ENCODE measurements at places on chromosomes 1 and 21.

DNA sequence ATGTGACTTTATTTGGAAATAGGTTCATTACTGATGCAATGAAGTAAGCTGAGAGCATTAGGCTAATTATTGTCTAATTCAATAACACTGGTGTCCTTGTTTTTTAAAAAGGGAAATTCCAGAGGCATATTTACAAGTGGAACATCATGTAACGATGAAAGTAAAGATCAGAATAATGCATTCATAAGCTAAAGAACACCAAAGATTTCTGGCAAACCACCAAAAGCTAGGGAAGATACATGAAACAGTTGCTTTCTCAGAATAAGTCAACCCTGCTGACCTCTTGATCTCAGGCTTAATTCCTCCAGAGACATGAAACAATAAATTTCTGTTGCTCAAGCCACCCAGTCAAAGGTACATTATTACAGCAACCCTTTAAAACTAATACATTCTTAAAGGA is 20.3 kb upstream of the IFI16 start:
- no peak for DNase-seq

- no peak for DNase-seq
These were observed 14.4 kb downstream of the CCDC190 start for GRCh38 chr1:162846256-162847212.

DNA sequence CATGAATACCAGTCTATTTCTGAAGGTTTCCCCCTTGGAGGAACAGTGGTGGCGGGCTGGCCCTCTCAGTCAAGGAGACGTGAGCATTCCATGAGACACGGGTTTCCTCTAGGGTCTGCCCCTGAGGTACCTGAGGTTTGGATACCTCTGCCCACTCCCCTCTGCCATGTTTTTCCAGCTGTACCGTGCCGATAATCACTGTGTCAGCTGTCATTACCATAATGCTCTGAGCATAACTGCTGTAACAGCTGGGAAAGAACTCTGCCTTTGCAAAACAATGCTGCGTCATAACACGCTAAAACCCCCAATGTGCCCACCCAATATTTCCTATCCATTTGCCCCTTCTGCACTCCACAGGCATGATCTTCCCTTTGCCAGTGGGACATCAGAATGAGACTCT is 425.1 kb downstream of the KIF26B start:
- DNase-seq, result no peak

DNA sequence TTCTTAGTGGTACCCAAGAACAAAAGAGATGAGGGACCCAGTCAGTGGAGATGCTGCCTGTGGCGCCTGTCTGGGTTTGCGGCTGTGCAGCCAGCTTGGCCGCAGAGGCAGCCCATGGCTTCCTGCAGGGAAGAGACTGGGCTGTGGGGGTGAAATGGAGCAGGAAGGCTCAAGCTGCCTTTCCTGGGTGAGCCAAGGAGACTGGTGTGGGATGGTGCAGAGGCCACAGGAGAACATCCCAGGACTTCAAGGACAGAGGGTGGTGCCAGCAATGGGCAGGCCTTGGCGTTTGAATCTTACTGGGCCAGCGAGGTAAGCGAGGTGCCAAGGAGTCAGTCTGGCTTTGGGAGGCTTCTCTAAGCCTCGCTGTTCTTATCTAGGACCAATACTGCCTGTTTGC is 26.4 kb downstream of the KCNA10 start:
- DNase-seq, result no peak

GRCh38 chr1:212234431-212235395 is 50.5 kb upstream of the PPP2R5A start:
- peak; percentile 84 for DNase-seq

DNA sequence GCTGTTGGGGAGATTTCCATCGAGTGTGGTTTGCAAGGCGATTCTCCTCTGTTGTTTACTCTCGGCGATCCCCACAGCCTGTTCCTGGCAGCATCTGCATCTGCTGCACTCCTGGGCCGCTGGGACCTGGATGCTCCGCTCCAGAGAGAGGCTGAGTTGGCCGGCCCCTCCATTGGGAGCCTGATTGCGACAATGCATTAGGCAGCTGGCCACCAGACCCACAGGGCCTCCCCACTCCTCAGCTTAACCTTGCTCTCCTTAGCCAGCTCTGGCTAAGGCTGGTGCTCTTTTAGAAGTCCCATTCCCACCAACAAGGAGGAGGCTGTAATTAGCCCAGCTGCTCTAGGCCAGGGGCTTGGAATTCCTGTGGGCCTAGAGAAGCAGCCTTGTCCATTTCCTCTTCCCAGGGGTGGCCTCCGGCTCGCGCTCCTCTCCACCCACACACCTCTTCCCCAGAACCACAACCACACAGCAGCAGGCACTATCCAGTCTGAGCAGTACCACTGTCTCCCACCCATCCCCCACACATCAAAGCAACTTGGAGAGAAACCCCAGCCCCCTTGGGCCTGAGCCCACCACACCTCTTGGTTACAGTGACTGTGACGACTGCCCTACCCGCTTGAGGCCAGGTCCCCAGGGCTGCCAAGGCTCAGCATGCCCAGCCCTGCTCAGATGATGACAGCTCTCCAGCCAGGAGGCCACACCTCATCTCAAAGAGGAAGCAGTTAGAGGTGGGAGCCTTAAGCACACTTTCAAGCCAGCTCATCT is 193.8 kb upstream of the EDN2 start:
- peak; percentile 67 for DNase-seq

All from fibroblast of skin of left biceps (primary cell).